ENCODE measurements at places on chromosomes 13 and 19.

GRCh38 chr13:76783798-76784197, 102.4 kb downstream of the KCTD12 start:
- DNase-seq, result peak; percentile 88

DNA sequence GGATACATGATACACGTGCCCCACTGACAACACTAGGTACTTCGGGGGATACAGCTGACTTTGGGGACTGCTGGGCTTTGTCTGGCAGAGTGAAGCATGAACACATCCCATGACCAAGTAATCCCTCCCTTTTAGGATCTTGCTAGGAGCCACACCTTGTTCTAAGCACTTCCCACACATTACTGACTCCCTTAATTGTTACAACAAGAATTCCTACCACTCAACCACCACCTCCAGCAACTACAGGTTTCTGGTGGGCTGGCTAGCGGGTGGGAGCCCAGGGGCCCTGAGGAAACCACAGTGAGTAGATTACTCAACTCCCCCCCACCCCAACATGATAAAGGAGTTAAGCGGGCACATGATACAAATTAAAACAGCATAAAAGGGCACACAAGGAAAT, 7.2 kb upstream of the SLC35E1 start:
- no peak for DNase-seq

DNA sequence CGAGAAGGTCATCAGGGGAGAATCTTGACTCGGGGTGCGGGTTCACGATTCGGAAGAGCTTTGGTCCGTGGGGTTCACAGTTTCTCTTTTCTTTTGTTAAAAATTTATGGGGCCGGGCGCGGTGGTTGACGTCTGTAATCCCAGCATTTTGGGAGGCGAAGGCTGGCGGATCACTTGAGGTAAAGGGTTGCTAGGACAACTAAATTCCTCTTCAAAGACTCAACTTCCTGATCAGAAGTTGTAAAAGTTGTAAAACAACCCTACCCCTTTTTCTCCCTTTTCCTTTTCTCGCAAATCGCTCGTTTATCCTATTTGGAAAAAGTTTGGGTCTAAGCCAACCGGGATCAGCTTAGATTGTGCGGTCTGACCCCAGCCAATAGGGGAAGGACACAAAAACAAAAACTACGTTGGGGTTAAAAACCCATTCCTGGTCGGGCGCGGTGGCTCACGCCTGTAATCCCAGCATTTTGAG, 673 bp downstream of the ZNF486 start:
- no peak for DNase-seq

- DNase-seq, result no peak
These were observed 7.9 kb upstream of the UQCR11 start for GRCh38 chr19:1613146-1613545.

DNA sequence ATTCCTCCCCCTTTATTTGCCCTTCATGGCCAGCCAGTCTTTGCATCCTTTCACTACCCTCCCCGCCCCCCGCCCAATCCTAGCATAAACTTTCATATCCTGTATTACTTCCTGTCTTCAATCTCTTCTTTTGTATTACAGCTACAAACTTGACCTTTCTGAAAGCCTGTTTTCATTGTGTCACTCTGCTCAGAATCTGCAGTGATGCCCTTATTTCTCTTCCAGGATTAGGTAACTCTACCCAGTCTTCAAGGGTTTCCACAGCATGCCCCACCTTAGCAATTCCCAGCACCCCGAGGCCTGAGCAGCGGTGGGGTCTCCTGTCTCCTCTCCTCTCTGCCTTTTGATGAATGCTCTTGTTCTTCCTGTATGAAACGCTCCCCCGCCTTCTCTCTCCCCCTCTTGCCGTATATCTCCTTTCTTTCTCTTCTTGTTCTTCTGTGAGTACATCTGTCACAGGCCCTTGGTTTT, 145.6 kb downstream of the SHISA2 start:
- no peak for DNase-seq

- DNase-seq, result no peak
These were observed 340.9 kb upstream of the SGCG start for GRCh38 chr13:22839603-22840530.

- peak; percentile 73 for DNase-seq
These were observed 38.8 kb downstream of the CHST8 start for GRCh38 chr19:33660410-33661124.

DNA sequence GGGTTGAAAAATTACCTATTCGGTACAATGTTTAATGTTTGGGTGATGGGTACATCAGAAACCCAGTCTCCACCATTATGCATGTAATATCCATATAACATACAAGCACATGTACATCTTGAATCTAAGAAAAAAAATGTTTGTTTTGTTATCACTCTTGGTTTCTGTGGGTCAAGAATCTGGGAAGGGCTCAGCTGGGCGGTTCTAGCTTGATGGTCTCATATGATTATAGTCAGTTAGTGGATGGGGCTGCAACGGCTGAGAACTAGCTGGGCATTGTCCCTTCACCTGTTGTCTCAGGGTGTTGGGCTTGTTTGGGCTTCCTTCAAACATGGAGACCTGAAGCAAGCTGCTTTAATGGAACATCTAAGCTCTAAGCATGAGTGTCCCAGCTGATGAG, 4.7 kb downstream of the ADGRE3 start:
- no peak for DNase-seq

DNA sequence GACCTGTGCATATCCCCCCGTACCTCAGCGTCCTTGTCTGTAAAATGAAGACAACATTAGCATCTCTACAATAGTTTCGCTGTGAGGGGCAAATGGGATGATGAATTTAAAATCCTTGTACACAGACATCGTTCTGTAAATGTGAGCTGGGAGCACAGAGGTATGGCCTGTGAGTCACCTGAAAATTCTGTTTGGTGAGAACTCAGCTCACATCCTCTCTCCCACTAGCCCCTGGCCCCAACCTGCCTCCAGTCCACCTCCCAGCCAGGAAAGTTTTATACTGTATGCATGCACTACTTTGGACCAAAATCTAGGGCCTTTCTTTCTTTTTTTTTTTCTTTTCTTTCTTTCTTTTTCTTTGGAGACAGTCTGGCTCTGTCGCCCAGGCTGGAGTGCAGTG, 8.7 kb upstream of the IZUMO2 start:
- DNase-seq, result no peak

GRCh38 chr13:107348925-107349324, 781.0 kb upstream of the ARGLU1 start:
- DNase-seq, result no peak

DNA sequence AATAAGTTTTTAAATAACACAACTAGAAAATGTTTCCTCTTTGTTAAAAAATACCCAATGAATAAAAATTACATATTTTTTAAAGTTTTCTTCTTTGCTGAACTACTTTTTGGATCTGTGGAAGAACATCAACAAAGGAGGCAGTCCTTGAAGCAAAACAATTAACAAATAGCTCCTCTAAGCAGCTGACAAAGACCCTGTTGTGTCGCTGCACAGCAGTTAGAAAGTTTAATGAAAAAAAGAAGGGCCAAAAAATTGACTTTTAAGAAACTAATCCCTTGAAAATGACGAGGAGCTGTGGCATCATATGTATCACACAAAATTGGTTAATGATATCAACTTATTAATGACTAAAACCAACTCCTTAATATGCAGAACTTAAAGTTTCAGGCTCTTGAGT, 72.1 kb downstream of the SLITRK1 start:
- DNase-seq, result no peak

DNA sequence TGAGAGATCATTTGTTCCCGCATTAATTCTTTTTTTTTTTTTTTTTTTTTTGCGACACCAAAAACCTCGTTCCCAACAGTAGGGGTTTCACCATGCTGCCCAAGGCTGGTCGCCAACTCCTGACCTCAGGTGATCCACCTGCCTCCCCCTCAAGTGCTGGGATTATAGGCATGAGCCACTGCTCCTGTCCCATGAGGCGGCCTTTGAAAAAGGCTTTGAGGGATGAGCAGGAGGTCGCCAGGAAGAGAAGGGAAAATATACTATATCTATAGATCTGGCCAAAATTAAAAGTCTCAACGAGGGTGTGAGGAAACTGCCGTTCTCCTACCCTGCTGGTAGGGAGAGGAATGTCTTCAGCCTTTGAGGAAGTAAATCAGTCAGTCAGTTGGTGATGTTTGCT, 26.2 kb downstream of the ZNF473 start:
- DNase-seq, result no peak

- DNase-seq, result peak; percentile 72
These were observed 45.8 kb downstream of the GGACT start for GRCh38 chr13:100542826-100543156.

DNA sequence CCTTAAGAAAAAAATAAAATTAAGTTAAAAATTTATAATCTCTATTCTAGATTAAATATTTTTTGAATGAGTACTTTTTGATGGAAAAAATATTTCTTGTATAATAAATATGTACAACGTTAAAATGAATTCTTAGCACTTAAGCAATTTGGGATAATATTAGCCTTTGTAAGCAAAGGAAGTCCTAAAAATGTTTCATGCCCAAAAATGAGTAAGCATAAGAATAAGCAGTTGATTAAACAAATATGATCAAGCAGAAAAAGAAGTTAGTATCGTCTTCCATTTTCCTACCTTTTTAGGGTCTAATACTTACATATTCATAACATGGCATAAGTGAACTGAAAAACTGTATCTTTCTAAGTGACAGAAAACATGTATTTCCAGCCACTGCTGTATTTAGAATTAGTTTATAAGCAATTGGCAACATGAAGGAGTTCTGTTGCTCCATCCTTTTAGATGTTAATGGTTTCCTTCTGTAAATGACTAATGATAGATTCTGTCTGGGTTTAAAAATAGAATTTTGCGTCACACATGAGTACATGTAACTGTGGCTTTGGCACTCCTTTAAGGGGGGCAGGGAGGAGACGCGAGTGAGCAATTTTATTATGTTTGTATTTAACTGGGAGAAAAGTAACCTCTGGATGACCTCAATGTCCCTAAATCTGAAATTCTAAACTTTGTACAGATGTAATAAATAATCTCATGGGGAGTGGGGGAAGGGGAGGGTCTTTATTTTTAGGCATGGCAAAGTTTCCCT, 237.4 kb downstream of the RGCC start:
- DNase-seq, result no peak

DNA sequence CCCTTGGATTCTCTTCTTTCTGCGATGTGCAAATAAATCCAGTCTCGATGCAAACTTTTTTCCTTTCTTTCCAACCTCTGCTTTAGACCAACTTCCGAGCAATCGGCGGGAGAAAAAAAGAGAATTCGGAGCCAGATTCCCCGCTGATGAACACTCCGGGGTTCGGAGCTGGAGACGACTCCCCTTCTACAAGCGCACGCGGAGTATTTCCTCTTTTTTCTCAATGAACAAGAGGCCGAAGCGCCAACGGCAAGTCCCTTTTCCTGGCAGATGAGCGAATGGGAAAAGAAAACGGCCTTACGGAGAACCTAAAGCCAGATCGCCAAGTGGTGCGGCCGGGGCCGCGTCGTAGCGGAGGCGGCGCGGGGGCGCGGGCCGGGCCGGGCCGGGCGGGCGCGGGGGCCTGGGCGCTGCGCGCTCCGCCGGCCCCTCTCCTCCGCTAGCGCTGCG, 250 bp downstream of the SPRY2 start:
- no peak for DNase-seq

GRCh38 chr19:56141417-56141993, 418 bp downstream of the ZNF444 start:
- DNase-seq, result peak; percentile 24

DNA sequence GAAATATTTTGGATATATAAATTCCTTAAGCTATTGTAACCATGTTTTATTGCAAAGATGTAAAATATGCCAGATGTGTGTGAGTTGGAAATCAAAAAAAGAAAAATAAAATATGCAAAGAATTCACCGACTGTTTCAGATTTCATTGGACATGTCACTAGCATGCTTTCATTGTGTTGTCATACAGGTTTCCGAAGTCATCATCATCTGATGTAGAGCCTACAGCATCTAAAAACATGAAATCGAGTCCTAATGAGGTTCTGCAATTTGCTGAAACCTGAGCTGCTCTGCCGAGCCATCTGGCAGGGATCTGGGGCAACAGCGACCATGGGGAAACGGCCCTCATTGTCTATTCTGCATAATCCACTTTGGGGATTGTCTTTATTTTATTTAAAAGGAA, 196.1 kb upstream of the MAB21L1 start:
- no peak for DNase-seq

- no peak for DNase-seq
These were observed 30.7 kb upstream of the IL17D start for GRCh38 chr13:20672772-20673171.

- DNase-seq, result no peak
These were observed 2.2 kb downstream of the NDFIP2 start for GRCh38 chr13:79483086-79483706.

DNA sequence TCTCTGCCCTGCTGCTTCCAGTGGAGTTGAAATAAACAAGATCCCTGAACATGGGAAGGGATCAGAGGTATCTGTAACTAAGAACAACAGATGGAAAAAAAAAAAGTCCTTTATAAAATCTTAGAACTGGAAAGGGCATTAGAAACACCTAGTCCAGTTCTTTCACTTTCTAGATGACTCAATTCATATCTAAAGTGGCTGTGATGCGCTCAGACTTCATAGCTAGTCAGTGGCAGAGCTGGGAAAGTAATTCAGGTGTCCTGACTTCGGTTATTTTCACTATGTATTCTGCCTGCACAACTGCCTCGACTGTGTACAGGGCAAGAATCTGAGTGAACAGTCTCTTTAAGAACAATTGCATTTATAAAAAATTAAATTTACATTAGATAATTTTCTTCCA, 151.8 kb upstream of the TMTC4 start:
- no peak for DNase-seq

- DNase-seq, result no peak
These were observed 228.5 kb upstream of the ARGLU1 start for GRCh38 chr13:106796280-106797047.

- no peak for DNase-seq
These were observed 229.4 kb downstream of the NDFIP2 start for GRCh38 chr13:79710376-79710775.

- DNase-seq, result no peak
These were observed 4.9 kb downstream of the ARHGEF1 start for GRCh38 chr19:41887711-41888382.

DNA sequence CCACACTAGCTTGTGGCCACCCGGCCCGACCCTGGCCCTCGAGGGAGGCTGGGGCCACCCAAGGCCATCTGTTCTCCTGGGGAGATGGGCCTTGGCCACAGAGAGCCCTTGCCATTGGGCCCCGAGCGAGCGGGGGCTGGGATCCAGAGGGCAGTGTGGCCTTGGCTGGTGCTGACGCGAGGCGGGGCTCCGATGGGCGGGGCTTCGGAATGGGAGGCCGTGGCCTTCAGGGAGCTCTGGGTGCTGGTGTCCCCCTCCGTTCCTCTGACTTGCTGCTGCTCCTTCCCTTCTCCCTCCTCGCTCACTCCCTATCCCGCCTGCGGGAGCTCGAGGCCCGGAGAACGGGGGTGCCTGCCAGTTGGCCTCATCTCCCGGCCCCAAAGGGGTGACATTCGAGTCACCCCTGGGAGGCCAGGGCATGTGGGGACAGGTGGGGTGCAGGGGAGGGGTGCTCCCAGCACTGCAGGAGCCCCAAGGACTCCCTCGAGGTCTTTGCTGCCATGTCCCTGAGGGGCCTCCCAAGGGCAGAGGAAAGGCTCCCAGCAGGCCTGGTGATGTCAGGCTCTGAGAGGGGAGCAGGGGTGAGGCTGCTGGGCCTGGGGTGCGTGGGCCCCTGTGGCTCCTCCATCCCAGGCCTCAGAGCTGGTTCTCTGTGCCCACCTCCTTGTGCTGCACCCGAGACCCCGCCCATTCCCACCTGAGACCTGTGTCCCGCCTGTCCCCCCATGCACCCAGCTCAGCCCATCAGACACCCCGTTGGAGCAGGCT, 4.2 kb downstream of the NCLN start:
- DNase-seq, result no peak

- no peak for DNase-seq
These were observed 113.8 kb downstream of the TBC1D4 start for GRCh38 chr13:75368167-75368566.
